ENCODE measurements at places on chromosomes 16 and 17.
A peak's percentile ranks its signal among the peaks of the same experiment; 100 is the strongest.

- DNase-seq: no peak
These were observed 839 bp downstream of the NKD1 start for GRCh38 chr16:50548909-50549560.

GRCh38 chr17:31688701-31689100, 170.3 kb downstream of the COPRS start:
- no peak for DNase-seq

DNA sequence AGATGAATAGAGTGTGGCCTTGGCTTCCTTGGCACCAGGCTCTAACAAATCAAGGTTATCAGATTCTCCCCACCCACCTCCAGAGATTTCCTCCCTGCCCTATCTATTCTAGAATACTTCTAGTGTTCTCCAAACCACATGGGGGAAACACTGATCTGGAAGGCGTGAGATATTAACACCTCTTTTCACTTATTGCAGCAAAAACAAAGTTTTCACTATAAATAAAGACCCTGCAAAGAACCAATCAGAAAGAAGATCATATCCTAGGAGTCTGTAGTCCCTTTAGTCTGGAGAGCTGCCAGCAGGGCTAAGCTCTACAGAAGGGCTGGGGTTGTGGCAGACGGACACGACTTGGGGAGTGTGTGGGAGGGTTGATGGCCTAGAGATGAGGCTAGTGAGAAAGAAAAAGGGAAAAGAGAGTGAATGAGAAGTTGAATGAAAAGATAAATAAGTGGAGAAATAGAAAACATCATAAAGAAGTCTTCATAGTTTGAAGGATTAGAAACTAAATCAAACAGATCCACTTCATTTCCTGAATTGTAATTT, 8.6 kb upstream of the SKAP1 start:
- DNase-seq: no peak

- DNase-seq: peak; percentile 71
These were observed 98.9 kb downstream of the AATF start for GRCh38 chr17:37047631-37048104.

DNA sequence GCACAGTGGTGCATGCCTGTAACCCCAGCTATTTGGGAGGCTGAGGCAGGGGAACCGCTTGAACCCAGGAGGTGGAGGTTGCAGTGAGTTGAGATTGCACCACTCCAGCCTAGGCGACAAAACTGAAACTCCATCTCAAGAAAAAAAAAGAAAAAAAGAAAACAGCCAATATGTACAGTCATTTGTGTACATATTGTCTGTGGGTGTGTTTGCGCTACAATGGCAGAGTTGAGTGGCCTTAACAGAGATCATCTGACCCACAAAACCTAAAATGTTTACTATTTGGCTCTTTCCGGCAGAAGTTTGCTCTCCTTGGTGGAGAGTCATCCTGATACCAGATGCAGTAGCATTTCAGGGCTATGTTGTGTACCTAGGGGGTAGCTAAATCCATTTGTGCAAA, 57.9 kb downstream of the ARSG start:
- DNase-seq: no peak

Measured in heart left ventricle (tissue), 16 donors.